Small intestine (tissue), 16 donors: ENCODE measurements at places on chromosomes 6 and 20.
A peak's percentile ranks its signal among the peaks of the same experiment; 100 is the strongest.

DNA sequence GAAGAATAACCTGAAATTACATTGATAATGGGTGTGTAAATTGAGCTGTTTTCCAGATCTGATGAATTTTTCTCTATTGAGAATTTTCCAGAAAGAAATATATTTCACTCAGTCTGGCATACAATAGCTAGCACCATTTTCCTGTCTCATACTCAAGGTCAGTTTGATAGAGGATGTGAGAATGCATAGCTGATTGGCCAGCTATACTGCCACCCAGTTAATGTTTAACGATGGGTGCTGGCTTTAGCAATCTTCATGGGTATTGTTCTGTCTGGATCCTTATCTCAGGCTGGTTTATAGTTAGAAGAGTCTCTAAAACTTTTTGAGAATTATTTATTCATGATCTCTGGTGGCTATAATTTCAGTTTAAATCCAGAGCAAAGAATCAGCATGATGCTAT lies 147.4 kb downstream of the HDGFL1 start:
- peak; percentile 17 for DNase-seq

DNA sequence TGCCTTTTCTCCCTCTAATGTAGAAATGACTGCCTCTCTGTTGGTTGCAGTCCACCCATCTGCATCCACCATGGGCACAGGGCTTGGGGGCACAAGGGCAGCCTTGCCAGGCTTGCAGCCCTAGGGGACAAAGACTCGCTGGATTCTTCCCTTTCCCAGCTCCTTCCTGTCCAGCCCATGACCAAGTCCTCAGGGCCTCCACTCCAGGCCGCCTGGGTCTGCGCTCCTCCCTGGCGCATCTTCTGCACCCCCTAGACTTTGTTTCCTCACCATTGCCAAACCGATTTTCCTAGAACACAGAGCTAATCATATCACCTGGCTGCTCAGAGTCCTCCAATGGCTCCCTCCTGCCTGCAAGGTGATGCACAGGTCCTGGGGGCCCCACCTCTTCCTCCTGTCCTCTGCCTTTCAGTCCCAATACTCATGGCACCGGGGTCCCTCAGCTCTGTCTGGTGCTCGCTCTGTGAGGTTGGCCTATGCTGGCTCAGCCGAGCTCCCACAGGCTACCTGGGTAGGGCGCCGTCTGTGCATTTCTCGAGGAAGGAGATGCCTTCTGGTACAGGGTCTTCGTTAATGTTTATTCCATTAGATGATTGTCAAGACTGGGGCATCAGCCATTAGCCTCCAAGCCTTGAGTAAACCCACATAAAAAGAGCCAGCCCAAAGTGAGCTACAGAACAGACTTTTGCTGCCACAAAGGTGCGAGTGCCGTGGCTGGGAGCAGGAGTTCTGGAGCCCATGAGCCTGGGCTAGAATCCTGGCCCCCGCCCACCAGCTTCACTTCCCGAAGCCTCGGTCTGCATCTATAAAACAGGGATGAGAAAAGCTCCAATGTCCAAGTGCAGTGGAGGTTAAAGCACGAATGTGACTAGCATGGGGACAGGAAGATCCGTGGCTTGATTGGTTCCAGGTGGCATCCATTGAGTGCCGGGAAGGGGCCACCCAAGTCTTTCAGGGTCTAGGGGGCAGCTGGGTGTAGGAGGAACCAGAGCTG lies 17.7 kb downstream of the PSMG4 start:
- DNase-seq, result no peak

- DNase-seq, result peak; percentile 31
These were observed 21.5 kb downstream of the GSTA3 start for GRCh38 chr6:52887910-52888524.

DNA sequence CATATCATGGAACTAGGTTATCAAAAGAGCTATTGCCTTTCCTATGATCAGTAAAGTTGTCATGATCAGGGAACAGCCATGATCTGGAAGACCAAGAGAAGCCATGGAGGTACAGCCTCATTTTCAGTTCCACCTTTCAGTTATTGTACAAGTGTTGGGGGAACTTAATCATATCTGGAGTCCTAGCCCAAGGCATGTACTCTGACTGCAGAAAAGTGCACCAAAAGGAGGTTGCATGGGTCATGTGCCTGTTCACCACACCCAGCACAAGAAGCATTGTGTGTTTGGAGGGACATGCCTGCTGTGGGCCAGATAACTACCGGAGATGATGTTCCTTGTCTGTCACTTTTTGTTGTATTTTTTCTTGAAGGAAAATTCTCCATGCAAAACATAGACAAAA lies 185.8 kb upstream of the MAN1A1 start:
- DNase-seq, result no peak

DNA sequence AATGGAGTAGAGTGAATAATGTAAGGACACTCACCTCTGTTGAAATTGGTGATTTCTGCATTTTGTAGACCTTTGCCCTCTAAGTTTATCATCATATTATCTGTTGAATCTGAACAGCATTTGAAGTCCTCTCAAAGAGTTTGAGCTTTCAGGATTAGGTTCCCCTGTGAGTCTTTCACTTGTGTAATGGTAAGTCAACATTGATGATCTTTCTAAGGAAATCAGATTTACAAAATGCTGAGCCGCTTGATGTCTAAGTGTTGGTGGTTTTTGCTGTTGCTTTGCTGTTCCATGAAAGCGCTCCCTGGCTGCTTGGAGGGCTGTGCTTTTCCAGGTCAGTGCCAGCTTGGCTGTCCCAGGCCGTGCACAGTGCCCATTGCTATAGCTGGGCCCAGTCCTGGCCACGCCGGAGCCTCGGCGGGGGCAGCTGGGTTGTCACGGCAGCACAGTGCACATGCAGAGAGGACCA lies 33.8 kb upstream of the KIF25 start:
- DNase-seq, result no peak

DNA sequence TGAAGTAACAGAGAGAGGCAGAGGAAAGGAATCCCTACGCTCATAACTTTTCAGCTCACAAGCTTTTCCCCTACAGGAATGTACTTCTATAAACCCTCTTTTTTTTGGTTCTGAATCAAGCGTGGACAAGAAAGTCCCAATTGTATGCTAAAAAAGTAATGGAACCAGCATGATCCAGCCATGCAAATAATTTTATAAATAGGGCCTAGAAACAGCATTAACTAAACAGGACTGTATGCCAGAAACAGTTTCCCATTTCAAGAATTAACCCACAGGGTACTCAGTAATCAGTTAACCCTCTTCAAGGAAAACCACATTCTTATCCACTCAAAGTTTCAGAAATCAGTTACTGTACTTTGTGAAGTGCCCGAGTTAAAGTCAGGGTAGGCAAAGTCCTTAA lies 87.0 kb upstream of the HMGCLL1 start:
- DNase-seq, result no peak

DNA sequence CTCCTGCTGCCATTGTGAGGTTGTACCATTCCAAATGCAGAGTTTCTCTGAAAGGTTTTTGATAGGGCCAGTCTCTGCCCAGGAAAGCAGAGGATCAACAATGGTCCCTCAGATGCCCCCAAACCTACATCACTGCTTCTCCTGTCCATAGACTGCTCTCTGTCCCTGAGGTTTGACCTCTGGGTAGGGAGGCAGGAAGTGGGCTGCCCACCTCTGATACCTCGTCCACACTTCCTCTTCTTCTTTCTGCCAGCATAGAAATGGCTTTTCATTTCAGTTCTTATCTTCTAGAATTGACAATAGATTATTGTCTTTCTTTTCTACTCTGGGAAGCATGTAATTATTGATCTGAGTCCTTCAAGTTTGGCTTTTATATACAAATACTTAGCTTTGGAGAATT lies 170.6 kb downstream of the TRMT11 start:
- DNase-seq, result no peak

GRCh38 chr6:8006208-8006607 lies 58.0 kb downstream of the BLOC1S5 start:
- DNase-seq, result peak; percentile 24

GRCh38 chr20:24915892-24916291 lies 33.2 kb upstream of the CST7 start:
- DNase-seq, result no peak

GRCh38 chr20:8209061-8209460 lies 77.0 kb downstream of the PLCB1 start:
- DNase-seq, result no peak

DNA sequence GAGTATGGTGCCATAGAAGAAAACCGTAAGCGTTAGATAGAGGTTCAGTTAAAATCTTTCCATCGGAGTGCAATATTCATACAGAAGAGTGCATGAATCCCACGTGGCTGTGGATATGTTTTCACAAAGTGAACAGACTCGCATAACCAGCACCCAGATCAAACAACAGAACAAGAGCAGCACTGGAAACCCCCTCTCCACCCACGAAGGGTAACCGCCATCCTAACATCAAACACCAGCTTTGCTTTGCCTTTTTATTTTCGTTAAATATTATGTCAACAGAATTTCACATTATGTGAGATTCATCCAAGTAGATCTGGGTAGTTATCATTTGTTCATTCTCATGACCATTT lies 4.7 kb downstream of the GTSF1L start:
- no peak for DNase-seq

- DNase-seq, result no peak
These were observed 155.4 kb downstream of the DLL1 start for GRCh38 chr6:170135461-170135820.

DNA sequence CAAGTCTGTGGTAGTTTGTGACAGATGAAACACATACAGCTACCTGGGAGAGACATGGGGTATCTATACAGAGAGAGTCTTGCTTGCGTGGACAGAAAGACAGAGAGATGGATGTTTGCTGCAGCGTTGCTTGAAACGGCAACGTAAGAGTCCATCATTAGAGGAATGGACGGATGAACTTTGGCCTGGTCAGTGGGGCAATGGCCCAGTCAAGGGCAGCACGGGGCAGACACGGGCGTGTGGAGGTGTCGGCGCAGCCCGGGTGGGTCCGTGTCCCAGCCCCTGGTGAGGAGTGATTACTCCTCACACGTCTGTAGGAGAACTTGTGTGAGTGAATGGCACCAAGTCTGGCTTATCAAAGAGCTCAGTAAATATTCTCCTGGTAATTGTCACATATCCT lies 21.9 kb downstream of the DACT2 start:
- no peak for DNase-seq

- no peak for DNase-seq
These were observed 72.0 kb upstream of the TBX18 start for GRCh38 chr6:84836366-84836765.

- DNase-seq, result no peak
These were observed 481.9 kb downstream of the C6orf118 start for GRCh38 chr6:164827537-164827936.

DNA sequence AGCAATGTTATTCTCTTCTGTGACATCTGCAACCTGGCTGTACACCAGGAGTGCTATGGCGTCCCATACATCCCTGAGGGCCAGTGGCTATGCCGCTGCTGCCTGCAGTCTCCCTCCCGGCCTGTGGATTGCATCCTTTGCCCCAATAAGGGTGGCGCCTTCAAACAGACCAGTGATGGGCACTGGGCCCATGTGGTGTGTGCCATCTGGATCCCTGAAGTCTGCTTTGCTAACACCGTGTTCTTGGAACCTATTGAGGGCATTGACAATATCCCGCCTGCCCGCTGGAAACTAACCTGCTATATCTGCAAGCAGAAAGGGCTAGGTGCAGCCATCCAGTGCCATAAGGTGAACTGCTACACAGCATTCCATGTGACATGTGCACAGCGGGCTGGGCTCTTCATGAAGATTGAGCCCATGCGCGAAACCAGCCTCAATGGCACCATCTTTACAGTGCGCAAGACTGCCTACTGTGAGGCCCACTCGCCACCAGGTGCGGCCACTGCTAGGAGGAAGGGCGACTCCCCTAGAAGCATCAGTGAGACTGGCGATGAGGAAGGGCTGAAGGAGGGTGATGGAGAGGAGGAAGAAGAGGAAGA lies 4.6 kb downstream of the BRPF3 start:
- DNase-seq, result no peak

DNA sequence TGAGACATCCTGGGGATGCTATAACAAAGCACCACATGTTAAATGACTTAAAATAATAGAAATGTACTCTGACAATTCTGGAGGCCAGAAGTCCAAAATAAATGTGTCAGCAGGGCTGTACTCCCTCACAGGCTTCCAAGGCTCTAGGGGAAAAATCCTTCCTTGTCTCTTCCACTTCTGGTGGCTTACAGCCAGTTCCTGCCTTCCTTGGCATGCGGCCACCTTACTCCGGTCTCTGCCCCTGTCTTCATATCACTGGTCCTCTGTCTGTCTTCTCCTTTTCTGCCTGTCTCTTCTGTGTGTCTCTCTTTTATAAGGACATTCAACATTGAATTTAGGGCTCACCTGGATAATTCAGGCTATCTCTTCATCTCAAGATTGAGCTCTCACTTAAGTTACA lies 155.3 kb upstream of the SYNCRIP start:
- DNase-seq, result peak; percentile 5

- no peak for DNase-seq
These were observed 61.8 kb downstream of the NFATC2 start for GRCh38 chr20:51480507-51481270.

DNA sequence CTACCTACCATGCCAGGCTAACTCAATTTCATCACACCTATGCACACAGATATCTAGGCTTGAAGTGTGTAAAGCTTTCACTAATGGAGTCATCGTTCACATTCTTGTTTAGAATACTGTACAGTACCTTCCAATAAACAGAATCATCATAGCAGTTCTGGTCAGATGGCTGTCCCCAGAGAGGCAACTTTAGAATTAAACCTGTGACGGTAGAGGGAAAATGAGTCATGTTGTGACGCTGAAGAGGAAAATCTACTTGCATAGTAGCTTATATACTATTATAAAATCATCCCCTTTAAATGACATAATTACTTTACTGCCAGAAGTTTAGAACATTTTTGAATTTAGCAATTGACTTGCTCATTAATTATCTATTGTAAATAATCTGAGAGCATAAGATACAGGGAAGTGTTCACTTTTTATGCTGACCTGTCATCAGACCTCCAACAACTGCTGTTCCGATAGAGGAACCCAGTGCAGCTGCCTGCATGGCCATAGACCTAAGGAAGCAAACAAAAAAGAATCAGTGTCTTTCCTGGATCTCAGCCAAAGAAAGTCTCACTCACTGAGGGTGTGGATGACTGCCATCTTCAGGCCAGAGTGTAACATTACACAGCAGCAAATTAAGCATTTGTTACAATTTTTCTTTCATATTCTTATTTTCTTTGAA lies 29.8 kb downstream of the RHAG start:
- peak; percentile 80 for DNase-seq

- no peak for DNase-seq
These were observed 2.9 kb downstream of the FILIP1 start for GRCh38 chr6:75490706-75491105.

DNA sequence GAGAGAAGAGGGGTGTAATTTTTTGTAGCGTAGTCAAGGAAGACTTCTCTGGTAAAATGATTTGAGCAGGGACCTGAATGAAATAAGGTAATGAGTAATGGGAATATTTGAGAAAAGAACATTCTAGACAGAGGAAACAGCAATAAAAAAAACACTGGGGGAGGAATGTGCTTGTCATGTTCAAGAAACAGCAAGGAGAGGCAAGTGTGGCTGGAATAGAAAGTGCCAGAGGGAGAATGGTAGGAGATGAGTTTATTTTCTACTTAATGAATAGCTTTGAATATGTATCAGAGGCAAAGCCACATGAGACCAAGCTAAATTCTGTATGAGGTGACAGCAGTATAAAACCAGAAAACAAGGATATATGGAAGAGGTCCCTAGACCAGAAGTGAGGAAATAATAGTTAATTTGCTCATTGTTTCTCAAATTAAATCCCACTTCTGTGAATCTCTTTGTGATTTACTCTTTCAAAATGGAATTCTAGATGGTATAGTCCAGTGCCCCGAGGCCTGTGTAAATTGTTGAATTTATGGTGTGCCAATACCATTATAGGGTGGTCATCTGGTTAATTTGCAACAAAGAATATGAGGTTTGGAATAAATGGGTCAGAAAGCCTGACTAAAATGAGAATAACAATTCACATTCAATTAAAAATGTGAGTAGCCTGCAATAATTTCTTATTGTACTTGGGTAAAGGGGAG lies 170.2 kb downstream of the CDKAL1 start:
- DNase-seq, result no peak
